Stimulated activated CD8-positive, alpha-beta memory T cell treated with anti-CD3 and anti-CD28 coated beads, Interleukin-7, amount 100 ng/mL, for 1 hour (primary cell): ENCODE measurements at places on chromosomes 3 and 15.

DNA sequence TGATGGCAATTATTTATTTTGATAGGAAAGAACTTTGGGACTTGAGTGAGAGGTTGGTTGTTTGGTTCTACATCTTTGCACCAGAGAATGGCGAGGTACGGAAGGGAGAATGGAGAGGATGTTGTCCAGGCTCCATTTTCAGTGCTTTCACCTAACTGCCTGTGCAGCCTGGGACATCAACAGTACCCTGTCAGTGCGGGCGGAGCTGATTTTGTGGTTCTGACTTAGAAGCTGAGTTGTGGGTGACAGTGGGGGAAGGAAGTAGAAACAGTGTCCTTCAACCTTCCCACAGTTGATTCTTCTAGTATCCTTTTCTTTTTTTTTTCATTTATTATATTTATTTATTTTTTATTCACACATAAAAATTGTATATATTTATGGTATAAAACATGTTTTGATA, 95.3 kb downstream of the TIGIT start:
- DNase-seq = no peak

DNA sequence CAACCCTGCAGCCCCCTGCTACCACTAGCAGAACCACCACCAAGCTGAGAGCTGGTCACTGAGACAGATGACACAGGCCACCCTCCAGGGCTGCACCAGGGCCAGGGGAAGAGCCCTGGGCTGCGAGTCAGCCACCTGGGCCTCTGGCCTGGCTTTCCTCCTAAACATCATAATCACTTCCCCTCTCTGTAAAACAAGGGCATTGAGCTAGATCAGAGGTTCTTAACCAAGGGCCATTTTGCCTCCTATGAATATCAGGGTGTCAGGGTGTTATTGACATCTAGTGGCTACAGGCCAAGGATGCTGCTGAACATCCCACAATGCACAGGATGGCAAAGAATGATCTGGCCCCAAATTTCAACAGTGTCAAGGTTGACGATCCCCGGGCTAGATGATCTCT, 25.2 kb downstream of the TLE3 start:
- no peak for DNase-seq

DNA sequence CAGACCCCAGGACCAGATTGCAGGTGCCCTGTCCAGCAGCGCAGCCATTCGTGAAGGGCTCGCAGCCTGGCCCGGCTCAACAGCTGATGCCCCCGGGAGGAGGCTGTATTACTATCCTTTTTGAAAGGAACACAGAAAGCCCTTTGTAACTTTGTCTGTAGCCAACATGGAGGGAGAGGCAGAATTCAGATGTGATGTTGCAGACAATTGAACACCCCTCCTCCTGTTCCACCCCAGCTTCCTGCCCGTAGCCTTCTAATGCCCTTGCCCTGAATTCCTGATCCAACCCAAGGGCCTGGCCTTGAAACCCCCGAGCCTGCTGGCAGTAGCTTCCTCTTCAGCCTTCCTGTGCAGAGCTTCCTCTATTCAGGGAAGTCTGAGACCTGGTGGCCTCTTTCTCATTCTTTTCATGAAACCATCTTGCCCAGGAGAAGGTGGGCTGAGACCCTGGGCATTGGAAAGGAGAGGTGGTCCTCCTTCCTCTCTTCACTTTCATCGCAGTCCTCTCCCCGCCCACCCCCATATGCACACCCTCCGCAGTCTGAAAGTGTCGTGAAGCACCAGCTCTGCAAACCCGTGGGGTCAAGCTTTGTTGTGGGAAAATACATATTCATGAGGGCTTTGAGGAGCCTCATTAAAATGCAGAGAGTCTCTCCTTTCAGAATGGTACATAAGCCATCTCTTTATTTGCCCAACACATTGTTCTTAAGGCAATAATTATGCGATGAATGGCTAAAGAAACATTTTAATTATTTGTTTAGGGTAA, 109.2 kb downstream of the APBA2 start:
- no peak for DNase-seq

GRCh38 chr3:146896711-146897110, 291.6 kb upstream of the PLSCR5 start:
- DNase-seq = no peak

DNA sequence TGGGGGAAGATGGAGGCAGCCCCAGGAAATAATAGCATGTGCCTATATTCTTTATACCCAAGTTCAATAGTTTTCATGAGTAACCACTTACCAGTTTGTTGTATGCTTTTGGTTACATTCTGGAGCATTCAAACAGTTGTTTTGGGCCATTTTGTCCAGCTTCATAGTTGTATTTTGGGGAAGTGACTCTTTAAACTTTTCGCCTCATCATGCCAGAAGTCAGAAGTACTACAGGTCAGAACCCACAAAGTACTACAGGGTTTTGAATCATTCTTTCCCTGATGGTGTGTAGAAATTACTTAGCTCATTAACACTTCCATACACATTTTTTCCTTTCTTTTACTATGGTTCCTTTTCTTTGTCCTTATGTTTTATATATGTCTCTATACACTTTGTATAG, 210.6 kb downstream of the ARPP21 start:
- no peak for DNase-seq

GRCh38 chr3:122886946-122887345, 92.1 kb downstream of the SLC49A4 start:
- DNase-seq = no peak

DNA sequence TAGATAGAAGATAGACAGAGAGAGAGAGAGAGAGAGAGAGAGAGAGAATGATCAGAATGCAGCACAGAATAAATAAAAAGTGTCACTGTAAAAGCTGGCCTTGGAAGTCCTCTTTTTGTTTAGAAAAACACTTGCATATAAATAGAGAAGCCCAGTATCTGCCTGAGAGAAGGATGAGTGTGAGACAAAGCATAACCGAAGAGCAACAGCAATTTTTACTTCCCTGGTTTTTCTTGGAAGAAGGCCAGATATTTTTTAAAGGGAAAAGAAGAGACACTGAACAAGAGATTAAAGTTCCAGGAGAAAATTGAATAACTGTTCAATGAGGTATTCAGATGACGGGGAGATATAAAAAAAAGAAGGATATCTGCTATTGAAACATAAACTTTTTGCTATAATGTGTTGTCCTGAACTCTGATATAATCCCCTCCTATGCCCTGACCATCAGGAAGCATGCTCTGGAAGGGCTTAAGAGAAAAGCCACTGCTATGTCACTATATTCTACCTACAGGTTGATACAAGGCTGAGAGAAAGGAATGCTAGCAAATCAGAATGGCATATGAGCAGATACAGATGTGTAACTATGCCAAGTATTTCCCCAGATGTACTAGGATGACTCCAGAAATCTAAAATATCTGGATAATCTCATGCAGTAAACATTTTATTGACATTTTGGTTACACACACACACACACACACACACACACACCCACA, 358.9 kb downstream of the RBMS3 start:
- DNase-seq = no peak

GRCh38 chr3:1960506-1960905, 138.2 kb upstream of the CNTN4 start:
- DNase-seq = no peak

DNA sequence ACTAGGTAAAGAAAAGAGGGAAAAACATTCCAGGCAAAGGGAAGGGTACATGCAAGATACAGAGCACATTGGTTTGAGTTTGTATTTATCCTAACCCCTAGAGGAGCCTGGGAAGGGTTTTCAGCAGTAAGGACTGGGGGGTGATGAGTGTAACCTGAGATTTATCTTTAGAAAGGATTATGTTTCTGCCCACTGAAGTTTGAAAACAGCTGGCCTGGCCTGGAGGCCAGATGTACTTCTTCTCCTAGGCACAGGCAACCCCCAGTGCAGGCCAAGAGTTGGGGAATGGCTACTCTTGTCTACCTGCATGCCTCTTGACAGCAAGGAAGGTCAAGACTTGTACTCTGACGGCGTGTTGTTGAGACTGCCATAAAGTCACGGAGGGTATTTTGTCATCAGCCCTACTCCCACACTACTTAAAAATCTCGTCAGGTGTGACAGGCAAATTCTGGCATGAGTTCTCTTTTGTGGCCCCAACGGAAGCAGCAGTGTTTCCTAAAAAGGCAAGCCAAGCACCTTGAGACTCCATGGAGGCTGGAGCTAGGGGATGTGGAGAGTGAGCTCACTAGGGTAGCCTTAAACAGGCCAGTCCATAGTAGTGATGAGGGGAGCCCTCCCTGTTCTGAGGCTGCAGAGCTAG, 241.5 kb upstream of the WNT5A start:
- no peak for DNase-seq

GRCh38 chr3:74676-75243, 121.8 kb upstream of the CHL1 start:
- DNase-seq = no peak

DNA sequence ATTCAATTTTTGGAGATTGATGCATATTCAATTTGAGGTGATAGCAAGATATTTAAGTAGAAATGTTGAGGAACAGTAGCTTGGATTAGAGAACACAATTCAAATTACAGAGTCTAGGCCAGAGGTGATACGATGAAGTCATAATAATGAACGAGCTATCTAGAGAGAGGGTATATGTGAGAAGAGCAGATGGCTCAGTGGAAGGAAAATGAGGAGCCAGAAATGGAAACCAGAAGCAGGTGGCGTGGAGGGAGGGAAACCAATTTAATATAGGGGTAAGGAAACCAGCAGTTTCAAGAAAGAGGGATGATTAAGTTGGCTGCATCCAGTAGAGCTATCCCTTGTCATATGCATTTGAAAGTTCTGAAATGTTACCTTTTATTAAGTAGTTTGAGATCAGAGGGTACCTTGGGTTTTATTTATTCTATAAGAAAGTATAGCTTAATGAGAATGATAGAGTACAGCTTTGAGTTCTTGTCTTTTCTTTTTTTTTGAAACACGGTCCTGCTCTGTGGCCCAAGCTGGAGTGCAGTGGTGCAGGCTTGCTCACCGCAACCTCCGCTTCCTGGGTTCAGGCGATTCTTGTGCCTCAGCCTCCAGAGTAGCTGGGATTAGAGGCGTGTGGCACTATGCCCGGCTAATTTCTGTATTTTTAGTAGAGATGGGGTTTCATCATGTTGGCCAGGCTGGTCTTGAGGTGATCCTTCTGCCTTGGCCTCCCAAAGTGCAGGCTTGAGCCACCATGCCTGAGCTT, 22.1 kb downstream of the NCK1 start:
- DNase-seq = no peak

- DNase-seq = no peak
Measured at GRCh38 chr3:123755085-123755484, 129.0 kb downstream of the MYLK start.

DNA sequence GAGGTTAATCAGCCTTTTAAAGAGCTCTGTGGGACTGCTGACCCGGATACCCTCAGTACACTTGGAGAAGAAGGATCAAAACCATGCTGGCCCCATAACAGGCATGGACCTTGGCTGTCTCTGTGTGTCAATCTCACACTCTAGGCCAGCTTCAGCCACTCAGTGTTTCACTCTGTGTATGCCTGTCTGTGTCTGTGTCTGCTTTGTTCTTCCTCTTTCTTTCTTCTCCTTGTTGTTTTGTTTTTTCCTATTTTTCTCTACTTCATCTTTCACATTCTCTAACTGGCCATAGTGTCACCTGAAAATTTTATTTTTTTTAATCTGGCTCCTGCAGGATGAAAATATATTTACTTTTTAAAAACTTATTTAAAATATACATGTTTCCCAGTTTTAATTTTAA, 51.1 kb downstream of the SERP1 start:
- DNase-seq = no peak

GRCh38 chr15:81894061-81894460, 151.8 kb downstream of the MEX3B start:
- DNase-seq = no peak

DNA sequence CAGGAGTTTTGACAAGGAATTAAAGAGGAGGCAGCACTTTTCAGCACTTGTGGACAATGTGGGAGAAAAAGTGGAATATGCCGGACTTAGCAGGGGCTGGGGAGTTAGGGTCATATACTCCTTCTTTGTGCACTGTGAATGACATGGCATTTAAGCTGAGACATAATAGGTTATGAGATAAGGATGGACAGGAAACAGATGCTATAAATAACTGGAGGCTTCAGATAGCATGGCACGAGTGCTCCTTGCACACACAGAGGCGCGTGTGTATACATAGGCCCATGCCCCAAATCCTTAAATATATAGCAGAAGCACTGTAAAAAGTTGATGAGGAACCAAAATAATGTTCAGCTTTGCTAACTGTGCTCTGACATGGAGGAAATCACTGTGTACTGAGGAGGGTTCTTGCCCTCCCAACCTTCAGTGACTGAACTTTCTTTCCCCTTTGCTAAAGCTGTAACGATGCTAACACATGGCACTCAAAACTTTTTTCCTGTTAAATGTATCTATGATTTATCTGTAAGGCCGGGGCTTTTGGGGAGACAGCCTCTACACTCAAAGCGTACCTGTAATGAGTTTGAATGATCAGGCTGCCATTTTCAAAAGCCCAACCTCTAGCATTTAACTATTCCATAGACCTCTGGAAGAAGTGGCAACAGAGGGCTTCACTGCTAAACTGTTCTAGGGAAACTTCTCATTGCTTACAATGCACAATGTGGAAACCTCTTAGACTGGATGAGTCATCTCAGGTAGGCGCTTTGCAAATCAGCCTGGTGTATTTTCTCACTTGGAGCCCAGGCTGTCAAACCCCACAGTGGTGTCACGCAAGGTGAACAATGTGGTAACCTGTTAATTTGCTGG, 784.6 kb downstream of the NR2F2 start:
- DNase-seq = no peak

GRCh38 chr3:58867621-58868020, 182.2 kb downstream of the CFAP20DC start:
- no peak for DNase-seq
